GM12878 (cell line): ENCODE measurements at places on chromosomes 13 and 19. TPM values are rescaled to one million over a fixed set of nuclear protein-coding genes. Genes with fewer than 3 reads are reported as not detected.

DNA sequence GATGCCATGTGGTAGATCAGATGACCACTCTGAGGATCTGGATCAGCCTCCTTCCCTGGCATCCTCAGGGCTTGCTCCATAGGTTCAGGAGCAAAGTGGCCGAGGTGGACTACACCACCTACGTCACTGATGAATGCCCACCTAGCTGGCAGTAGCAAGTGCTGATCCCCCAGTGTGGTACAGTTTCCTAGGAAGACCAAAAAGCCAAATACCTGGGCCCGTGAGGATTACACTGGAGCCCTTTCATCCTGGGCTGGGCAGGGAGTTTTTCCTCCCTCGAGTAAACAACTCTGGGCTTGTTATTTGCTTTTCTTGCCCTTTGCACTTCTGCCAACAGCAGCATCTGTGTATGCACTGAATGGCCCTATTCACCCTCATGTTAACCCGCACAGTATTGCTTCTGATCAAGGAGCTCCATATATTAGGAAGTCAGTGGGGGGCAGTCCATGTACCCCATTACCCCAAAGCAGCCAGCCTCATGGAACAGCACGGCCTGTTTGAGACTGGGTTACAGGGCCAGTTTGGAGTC, 3.3 kb upstream of the MYADM start:
- no peaks in the 10 kb centered on the region for H3K27me3 ChIP-seq
- no peaks in the 10 kb centered on the region for H3K36me3 ChIP-seq
- no peak for DNase-seq
- H3K4me3 ChIP-seq = no peak overlapping the region

DNA sequence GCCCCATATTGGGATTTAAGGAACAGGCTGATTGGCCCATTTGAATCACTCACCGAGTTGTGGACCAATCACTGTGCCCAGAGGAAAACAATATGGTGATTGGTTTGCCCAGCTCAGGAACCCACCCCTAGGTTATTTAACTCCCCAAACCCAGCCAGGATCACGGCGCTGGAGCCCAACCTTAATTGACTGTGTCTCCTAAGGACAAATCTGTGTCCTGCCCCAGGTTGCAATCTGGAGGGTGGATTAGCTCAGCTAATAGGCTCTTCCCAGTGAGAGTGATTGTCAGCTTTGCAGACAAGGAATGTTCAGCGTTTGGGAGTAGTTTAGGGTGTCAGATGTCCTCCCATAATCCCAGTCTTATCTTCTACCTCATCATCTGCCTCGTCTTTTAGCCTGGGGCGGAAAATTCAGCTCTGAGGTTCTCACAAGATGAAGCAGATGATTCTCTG, 3.5 kb upstream of the ZNF358 start:
- peaks cover 4% of the 10 kb centered on the region for H3K27me3 ChIP-seq
- H3K27ac ChIP-seq = no peak overlapping the region
- DNase-seq = no peak
- H3K36me3 ChIP-seq = no peaks in the 10 kb centered on the region

DNA sequence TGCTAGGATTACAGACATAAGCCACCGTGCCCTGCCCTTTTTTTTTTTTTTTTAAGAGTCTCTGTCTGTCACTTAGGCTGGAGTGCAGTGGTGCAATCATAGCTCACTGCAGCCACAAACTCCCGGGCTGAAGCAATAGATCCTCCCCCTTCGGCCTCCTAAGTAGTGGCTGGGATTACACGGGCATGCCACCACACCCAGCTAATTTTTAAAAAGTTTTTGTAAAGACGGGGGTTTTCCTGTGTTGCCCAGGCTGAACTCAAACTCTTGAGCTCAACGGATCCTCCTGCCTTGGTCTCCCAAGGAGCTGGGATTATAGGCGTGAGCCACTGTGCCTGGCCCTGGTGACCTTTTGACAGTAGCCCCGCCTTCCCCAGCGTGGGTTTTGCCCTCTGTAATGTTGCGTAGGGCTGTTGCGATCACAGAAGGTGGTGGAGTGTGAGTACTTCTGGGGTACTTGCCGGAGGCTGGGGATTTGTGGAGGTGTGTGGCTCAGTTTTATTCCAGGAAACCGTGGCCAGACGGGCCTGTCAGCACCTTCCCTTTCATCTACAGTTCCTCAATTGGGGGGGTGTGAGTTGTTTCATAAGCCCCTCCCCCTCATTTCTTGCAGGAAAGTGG, 11.6 kb upstream of the RETN start:
- H3K36me3 ChIP-seq = no peaks in the 10 kb centered on the region
- DNase-seq = no peak
- no peaks in the 10 kb centered on the region for H3K27me3 ChIP-seq
- H3K4me1 ChIP-seq = peaks cover 19% of the 10 kb centered on the region
- H3K4me3 ChIP-seq = no peak overlapping the region

DNA sequence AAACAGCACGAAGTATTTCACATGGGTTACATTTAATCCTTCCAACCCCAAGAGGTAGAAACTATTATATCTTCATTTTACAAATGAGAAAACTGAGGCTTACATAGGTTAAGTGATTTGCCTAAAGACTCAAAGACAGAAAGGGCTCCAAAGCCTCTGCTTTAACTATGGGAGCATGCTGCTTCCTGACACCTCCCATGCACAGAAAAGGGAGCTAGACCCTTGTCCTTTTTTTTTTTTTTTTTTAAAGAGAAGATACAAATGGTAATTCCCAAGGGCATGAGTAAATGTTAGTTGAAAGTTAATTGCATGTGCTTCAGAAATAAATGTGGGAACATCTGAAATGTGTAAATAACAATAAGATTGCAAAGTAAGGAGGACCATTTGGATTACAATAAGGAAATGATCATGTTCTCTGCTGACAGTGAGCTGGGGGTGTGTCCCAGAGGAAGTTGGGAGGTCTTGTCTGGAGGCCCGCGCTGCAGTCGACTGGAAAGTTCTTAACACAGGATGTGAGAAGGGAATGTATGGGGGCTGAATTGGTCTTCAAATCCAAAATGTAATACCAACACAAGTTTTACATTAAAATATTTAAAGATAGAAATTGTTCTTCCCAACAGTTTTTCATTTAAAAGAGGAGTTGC, 500.3 kb downstream of the KLF12 start:
- DNase-seq = no peak
- H3K4me3 ChIP-seq = no peak overlapping the region
- H3K27ac ChIP-seq = no peak overlapping the region
- H3K4me1 ChIP-seq = no peaks in the 10 kb centered on the region

DNA sequence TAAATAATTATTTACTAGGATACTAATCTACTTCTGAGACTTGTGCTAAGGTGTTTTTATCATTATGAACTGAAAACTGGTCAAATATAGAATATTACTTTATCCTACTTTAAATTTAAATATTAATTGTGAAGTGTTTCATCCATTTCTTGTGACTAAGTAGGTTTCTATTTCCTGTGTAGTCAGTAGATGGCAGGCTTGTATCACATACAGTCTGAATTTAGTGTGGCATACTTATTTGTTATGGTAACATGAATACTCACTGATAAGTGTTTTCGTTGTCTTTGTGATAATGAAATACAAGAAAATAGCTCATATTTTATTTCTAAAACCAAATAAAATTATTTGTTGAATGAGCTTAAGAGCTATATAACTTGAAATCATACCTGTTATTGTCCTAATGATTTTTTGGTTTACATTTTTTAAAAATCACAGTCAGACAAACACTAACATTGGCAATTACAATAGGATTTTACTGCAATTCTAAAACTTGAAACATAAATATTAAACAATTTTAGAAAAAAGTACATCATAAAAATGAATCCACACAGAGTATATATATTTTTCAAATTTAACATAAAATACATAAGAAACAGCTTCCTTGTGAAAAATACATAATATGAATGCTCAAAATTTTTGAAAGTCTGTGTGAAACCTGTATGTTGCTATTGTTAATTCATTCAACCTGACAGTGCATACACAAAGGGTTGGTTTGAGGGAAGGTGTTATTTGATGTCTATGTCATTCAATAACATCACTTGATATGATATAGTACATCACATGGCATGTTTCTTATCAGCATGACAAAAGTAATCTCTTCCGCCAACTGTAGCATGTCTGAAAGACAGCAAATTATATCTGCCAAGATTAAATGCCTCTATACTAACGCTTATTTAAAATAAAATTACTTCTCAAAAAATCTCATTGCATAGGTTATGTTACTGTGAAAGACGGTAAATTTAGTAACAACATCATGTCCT, 904.8 kb upstream of the PCDH20 start:
- no peaks in the 10 kb centered on the region for H3K36me3 ChIP-seq
- H3K27me3 ChIP-seq = no peaks in the 10 kb centered on the region
- no peak overlapping the region for H3K4me3 ChIP-seq
- H3K4me1 ChIP-seq = no peaks in the 10 kb centered on the region
- no peak overlapping the region for H3K27ac ChIP-seq

GRCh38 chr13:69903081-69903480, 204.5 kb upstream of the ATXN8OS start:
- H3K27ac ChIP-seq = no peak overlapping the region
- H3K4me1 ChIP-seq = no peaks in the 10 kb centered on the region
- H3K36me3 ChIP-seq = no peaks in the 10 kb centered on the region
- H3K4me3 ChIP-seq = no peak overlapping the region

DNA sequence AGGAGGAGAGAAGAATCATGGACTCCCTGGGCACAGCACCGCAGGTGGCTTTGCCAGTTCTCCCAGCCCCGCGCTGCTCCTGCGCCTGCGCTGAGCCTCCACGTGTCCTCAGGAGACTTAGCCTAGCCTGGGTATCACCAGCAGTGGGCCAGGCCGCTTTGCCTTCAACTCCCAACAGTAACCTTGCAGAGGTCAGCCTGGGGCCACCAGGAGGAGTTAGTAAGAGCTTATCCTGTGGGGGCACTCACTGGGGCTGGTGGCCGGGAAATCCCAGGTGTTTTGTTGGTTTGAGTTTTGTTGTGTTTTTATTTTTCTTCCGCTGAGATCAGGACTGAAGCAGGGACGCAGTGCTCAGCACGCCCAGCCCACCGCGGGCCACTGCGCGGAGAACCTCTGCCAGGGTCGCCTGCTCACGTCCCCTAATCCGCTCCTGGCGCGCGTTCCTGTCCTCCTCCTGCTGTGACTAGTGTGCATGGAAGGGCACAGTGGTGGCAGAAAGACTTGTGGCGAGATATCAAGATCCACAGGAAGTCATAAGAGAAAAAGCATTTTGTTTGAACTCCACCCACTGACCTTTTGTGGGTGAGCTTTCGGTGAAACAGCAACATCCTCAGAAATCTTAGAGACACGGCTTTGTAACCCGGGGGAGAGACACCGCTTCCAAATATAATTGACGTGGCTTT, 207.4 kb upstream of the RFC3 start:
- H3K27ac ChIP-seq = no peak overlapping the region
- H3K36me3 ChIP-seq = no peaks in the 10 kb centered on the region
- H3K4me3 ChIP-seq = no peak overlapping the region
- H3K27me3 ChIP-seq = no peaks in the 10 kb centered on the region; the same call in 1 of the 2 replicates
- no peak for DNase-seq

- no peak overlapping the region for H3K27ac ChIP-seq
- no peak for DNase-seq
- H3K36me3 ChIP-seq = no peaks in the 10 kb centered on the region
- no peak overlapping the region for H3K4me3 ChIP-seq
- H3K27me3 ChIP-seq = no peaks in the 10 kb centered on the region; the same call in 1 of the 2 replicates
- no peaks in the 10 kb centered on the region for H3K4me1 ChIP-seq
Observed at GRCh38 chr13:113788413-113789135, 29.5 kb downstream of the TMEM255B start.

DNA sequence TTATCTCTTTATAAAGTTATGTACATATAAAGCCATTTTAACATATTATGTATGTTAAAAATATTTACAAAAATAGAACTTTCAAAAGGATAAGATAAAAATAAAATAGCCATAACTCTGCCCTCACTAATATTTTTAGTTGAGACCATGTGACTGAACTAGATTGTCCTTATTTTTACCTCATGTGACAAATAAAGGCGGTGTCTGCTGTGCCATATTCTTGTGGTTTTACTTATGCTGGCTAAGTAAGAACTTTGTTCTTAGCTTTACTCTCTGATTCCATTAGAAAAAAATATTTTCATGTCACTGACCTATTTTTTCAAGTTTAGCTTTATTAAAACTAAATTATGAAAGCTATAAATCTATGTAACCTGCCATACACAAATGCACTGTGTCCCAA, 135.6 kb upstream of the TSC22D1 start:
- H3K4me1 ChIP-seq = peaks cover 6% of the 10 kb centered on the region
- no peaks in the 10 kb centered on the region for H3K36me3 ChIP-seq
- no peaks in the 10 kb centered on the region for H3K27me3 ChIP-seq
- no peak overlapping the region for H3K4me3 ChIP-seq
- no peak overlapping the region for H3K27ac ChIP-seq
- no peak for DNase-seq

GRCh38 chr13:58712191-58712590, 1080.6 kb downstream of the PCDH17 start:
- DNase-seq = no peak
- no peak overlapping the region for H3K4me3 ChIP-seq
- no peaks in the 10 kb centered on the region for H3K4me1 ChIP-seq
- no peaks in the 10 kb centered on the region for H3K36me3 ChIP-seq

DNA sequence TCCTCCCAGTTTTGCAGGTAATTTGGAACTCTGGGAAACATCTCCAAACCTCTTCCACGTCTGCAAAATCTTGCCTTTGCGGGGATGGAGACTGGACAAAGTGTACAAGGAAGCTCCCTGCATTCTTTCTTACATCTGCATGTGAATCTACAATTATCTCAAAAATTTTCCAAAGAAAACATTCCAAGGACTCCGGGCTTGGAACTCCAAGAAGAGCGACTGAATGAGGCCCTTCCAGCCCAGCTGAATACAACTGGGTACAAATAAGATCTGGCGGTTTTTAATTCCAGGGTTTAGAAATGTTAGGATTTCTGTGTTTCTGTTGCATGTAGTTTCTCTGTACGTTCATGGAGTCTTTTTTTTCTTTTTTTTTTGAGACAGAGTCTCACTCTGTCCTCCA, 28.5 kb downstream of the EXOC3L2 start:
- no peaks in the 10 kb centered on the region for H3K36me3 ChIP-seq
- no peak overlapping the region for H3K4me3 ChIP-seq
- H3K4me1 ChIP-seq = no peaks in the 10 kb centered on the region
- H3K27me3 ChIP-seq = peaks cover 2% of the 10 kb centered on the region
- H3K27ac ChIP-seq = no peak overlapping the region

- no peaks in the 10 kb centered on the region for H3K36me3 ChIP-seq
- no peaks in the 10 kb centered on the region for H3K27me3 ChIP-seq
- no peaks in the 10 kb centered on the region for H3K4me1 ChIP-seq
- no peak for DNase-seq
Observed at GRCh38 chr13:87444135-87444534, 227.0 kb upstream of the SLITRK5 start.

ZNF837 gene
- 1.2 and 1.6 TPM in 2 replicates for polyA plus RNA-seq

MAMSTR gene
- polyA plus RNA-seq = 0.33 and 0.57 TPM in 2 replicates

PPP1R37 gene
- polyA plus RNA-seq = 2.2 and 3.5 TPM in 2 replicates

CGB2 gene
- polyA plus RNA-seq = not detected in 2 replicates
